Stimulated activated CD8-positive, alpha-beta memory T cell treated with anti-CD3 and anti-CD28 coated beads, Interleukin-15, amount 100 ng/mL, for 24 hours (primary cell): ENCODE measurements at places on chromosomes 11 and 22.
A peak's percentile ranks its signal among the peaks of the same experiment; 100 is the strongest.

- no peak for DNase-seq
Observed at GRCh38 chr22:25569361-25569760, 4.9 kb downstream of the GRK3 start.

- DNase-seq: no peak
Observed at GRCh38 chr11:15941206-15941770, 415.1 kb downstream of the SOX6 start.

- DNase-seq: no peak
Observed at GRCh38 chr11:6542727-6543126, 45.6 kb downstream of the DNHD1 start.

- DNase-seq: no peak
Observed at GRCh38 chr11:91859666-91860065, 365.0 kb upstream of the FAT3 start.

GRCh38 chr22:47575291-47575690 is 812.8 kb downstream of the TBC1D22A start:
- no peak for DNase-seq

DNA sequence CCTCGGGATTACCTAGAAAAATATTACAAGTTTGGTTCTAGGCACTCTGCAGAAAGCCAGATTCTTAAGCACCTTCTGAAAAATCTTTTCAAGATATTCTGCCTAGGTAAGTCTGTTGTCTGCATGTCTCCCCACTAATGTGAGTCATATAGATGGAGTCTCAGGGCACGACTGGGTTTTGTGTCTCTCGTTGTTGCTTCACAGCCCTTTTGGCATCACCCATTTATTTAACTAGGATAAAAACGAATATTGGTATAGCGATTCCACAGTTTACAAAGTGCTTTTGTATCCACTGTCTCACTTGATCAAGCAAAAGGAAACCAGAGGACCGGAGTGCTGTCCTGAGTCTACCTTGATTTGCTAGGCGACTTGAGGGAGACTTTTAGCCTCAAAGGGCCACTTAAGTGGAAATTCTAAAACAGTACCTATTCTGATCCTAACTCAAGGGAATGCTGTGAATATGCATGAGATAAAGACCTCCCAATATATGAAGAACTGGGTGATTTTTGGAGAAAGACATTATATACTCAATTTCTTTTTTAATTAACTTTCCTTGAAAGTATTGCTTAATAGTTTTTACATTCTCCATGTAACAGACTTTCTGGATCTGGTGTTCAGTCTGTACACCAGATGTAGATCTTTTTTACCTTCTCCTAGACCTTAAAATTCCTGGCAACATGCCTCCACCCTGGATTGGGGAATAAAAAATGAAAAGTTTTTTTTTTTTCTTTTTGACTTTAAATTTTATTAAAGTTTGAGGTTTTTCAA is 590 bp downstream of the NNMT start:
- DNase-seq: no peak

DNA sequence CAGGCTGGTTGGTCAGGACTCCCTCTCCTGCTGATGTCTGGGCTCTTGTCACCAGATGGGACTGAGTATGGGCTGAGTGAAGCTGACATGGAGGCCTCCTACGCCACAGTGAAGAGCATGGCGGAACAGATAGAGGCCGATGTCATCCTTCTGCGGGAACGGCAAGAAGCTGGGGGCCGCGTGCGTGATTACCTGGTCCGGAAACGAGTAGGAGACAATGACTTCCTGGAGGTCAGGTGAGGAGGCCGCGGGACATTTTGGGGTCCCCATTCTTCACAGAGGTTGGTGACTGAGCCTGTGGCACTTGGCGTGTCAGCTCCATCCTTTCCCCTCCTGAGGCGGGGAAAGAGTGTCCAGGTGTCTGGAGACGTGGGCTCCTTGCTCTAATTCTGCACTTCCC is 10.1 kb downstream of the GTPBP1 start:
- no peak for DNase-seq

GRCh38 chr11:134382257-134382656 is 29.8 kb downstream of the B3GAT1 start:
- DNase-seq: no peak

DNA sequence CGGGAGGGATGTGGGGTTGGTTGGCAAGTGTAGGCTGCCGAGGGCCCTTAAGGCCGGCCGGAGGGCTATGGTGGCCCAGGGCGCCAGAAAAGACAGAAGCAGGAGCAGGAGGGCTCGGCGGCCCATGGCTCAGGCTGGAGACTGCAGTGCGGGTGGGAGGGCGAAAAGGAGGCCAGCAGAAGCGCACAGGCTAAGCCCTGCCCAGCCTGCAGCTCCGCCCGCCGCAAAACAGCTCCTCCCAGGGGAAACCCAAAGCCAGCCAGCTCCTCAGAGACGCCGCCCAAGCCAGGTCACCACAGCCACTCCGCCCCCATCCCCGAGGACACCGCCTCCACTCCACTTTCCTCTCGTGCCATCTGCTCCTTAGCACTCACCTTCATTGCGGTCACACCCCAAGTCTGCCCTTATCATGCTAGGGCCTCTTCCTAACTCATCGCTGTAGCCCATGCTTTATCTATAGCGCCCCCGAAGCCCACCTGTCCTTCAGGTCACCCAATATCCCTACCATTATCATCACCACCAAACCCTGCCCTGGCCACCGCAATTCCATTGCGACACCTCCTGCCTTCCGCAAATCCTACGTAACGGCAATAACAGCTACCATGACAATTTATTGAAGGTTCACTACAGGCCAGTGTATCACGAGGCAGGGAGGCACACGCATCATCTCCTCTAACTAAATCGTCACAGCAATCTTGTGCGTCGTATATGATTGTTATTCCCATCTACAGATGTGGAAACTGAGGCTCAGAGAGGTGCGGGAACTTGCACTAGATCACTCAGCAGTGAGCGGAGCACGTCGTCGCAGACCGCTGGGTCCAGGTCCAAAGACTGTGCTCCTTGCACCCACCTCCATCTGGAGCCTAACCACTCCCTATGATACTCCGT is at the start of gene PRCP:
TSS of gene PRCP (minus strand) at position 154 of the 888 bp plus-strand sequence. CDS start at position 126, 28 bp downstream.
- peak; percentile 72 for DNase-seq

- no peak for DNase-seq
Observed at GRCh38 chr11:134293119-134294113, 17.2 kb downstream of the GLB1L3 start.

GRCh38 chr11:12100429-12100828 is 10.0 kb upstream of the MICAL2 start:
- DNase-seq: no peak

DNA sequence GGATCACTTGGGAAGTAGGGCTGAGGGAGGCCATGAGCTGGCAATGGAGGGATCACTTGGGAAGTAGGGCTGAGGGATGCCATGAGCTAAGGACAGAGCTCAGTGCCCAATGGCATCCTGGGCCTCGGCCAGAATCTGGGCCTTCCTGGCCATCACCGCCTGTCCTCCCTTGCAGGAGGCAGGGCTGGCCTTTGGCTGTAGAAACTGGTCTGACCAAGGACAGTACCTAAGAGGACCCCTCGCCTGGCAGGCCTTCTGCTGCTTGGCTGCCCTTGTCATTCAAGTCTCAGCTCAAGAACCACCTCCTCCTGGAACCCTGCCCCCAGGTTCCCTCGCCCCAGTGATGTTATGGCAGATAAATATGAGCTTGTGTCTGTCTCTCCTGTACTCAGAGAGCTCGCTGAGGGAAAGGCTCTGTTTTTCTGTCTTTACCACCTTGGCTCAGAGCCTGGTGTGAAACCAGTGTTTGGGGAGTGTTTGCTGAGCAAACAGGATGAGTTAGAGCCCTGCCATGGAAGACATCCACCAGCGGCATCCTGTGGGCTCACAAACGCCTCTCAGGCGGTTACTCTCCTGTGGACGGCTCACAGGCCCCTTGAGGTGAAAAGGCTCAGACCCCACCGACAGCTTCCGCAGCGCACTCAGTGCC is 19.3 kb upstream of the RASL10A start:
- DNase-seq: no peak

DNA sequence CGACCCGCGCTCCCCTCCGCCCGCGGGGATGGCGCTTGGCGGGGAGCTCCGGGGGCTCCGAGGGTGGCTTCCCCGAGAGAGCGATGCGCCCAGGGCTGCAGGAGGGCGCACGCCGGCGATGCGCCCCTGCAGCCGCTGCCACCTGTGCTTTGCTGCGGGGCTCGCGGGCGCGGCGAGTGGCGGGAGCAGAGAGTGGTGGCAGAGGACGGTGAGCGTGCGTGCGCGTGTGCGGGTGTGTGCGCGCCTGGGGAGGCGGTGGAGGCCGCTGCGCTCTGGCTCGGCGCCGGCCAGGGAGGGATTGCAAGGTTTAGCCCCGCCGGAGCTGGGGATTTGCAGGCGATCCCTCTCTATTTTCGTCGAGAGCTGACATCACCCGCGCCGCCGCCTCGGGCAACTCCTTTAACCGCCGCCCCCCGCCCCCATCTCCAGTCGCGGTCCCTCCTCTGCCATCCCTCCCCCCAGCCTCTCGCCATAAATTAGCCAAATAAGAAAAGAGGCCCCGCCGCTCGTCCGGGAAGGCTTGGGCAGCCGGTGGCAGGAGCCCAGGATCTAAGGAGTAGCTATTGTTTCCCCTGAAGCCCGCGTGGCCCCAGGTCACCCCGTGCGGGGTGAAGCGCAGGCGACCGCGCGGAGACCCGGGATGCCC is at the start of gene SLC1A2:
TSS of gene SLC1A2 (minus strand) at position 375 of the 646 bp plus-strand sequence. CDS start 592 bp downstream, outside the sequence.
- no peak for DNase-seq

GRCh38 chr11:117934526-117935307 is 5.5 kb upstream of the TMPRSS13 start:
- no peak for DNase-seq

DNA sequence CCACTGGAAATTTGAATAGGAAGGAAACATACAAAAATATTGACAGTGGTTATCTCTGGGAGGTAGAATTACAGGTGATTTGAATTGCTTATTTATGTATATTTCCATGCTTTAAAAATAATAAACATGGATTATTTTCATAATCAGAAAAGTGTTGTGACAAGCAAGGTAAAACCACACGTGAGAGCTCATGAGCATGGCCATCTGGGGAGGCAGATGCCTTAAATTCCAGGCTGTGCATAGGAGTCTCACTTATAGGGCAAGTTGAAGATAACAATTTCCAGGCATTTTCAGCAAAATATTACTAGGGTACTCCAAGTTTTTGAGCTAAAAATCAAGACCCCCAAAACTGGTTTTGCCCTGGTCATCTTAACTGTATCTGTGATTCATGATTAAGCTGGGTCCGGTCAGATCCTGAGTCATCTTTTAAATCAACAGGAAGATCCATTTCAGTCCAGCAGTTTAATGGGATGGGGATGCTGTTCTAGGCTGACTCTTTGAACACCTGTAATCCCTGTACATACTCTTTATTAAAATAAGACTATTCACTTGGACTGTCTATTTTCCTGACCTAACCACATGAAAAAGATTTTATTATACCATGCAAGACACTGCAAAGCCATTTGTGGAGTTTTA is 115.8 kb upstream of the NARS2 start:
- DNase-seq: no peak

DNA sequence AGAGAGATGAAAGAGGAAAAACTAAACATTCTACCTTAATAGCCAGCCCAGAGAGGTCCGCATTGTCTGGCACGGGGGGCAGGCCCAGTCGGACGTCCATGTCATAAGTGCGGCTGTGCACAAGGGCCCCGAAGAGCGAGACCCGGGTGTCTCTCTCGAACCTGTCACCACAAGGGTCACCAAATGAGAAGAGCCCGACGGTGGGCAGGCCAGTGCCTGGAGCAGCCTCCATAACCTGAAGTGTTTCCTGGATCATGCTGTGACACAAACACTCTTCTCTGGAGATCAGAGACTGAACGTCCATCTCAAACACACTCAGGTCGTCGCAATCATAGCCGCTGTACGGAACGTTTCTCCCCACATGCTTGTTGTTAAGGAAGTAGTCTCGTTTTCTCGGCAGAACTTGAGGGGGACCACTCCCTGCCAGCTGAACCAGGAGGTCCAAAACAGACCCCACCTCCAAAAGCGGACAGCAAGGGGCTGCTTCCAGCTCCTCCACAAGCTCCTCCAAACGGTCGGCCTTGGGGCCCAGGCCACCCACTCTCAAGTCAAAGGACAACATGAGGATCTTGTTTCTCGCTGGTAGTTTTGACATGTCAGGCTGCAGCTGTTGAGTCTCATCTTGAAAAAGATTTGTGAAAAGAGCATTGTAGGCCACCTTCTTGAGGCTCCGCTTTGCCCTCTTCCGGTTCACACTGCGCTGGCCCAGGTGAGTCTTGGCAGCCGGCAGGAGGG is 971 bp downstream of the TUBGCP6 start:
- DNase-seq: no peak

GRCh38 chr11:23336961-23337360 is 476.7 kb upstream of the CCDC179 start:
- DNase-seq: no peak

GRCh38 chr11:60658409-60658808 is 41.0 kb upstream of the MS4A8 start:
- no peak for DNase-seq

DNA sequence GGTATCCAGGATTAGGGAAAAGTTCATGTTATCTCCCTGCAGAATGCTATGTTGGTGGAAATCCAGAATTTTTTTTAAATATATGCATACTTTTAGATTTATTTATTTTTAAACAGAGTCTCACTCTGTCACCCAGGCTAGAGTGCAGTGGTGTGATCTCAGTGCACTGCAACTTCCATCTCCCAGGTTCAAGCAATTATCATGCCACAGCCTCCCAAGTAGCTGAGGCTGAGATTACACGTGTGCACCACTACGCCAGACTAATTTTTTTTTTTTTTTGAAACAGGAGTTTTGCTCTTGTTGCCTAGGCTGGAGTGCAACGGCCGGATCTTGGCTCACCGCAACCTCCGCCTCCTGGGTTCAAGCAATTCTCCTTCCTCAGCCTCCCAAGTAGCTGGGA is 2.6 kb downstream of the PACSIN2 start:
- DNase-seq: no peak

GRCh38 chr11:19994672-19995071 is 165.6 kb downstream of the DBX1 start:
- no peak for DNase-seq

DNA sequence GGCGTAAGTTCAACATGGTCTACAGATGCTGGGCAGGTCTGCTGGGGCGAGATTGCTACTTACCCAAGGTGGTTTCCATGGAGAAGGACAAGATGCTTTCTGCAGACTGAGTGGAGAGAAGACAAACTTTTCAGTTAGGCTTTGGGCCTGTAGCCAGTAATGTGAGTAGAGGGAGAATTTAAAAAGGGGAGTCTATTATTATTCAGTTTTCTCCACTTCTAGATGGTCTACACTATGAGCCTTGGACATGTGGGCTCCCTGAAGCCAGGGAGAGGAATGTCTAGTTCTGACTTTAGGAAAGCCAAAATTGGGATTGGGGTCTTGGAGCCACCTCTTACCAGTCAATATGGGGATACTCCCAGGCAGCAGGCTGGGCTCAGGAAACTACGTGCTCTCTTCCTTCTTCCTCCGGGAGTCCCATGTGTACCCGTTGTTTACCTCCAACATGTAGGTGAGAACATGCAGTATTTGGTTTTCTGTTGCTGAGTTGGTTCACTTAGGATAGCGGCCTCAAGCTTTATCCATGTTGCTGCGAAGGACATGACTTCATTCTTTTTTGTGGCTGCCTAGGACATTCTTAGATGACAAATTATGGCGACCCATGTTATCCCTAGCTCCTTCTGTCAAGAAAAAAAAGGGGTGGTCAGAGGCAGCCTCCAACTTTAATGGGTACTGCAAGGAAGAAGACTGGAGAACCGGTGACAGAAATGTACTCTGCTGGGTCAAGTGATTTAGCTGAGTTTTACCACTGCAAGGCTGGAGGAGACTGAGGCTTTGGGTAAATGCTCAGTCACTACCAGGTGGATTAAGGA is 14.7 kb upstream of the ZNF280A start:
- DNase-seq: no peak
